ENCODE measurements at places on chromosomes 16 and 17.

DNA sequence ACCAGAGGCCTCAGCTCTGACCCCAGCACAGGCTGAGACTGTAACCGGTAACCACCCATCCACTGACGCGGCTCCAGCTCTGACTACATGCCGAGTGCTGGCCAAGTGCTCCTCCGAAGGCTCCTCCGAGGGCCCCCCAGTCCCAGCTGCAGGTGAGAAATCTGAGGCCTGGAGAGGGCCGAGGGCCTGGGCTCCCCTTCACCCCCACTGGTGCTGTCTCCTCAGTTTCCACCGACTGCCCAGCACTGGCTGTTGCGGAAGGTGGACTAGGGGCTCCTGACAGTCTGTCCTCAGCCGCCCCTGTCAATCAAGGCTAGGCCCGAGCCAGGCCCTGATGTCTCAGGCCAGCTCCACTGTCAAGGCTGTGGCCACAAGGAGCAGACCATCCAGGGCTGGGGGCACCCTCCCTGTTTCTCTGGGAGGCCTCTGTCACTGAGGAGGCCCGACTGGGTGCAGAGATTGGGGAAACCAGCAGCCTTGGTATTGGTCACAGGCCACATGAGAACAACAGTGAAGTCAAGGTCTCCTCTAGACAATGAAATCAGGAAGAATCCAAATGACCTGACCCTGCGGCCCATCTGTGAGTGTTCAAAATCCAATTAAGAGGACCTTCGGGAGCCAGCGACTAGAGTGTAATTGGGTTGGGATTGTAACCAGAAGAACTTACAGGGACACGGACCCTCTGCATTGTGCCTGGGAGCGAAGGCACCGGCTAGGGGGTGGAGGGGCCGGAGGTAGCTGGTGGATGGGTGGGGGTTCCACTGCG lies 5.1 kb downstream of the TMEM235 start:
- DNase-seq = no peak

DNA sequence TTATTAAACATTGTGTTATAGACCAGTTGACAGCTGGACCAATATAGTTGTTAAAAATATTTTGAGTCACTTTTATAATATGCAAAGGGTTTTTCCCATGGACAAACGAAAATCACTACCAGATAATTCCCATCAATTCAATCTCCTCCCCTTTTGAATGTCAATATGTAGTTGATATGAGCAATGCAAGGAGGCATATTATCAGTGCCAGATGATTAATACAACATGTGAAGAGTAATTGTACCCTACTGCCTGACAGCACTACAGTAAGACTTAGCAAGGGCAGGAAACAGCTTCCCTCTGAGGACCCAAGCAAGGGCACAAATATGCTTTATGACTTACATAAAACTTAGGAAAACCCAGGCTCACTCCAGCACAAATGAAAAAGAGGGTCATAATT lies 17.3 kb downstream of the KANSL1 start:
- no peak for DNase-seq

- DNase-seq = no peak
These were observed 55.2 kb upstream of the SREBF1 start for GRCh38 chr17:17892009-17892408.

DNA sequence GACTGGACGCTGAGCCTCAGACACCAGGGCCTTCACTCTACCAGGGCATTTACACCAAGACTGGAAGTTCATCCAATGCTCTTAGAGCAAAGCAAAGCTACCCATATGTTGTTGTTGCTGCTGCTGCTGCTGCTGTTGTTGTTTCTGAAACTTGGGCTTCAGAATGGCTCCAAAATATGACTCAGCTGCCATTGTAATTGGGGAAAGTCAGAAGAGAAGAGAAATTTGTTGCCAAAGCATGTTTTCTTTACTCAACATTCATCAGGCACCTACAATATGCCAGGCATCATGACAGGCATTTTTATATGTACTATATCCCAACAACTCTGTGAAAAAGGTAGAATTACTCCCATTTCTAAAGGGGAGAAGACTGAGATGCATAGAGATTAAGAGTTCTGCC lies 11.9 kb downstream of the KRT32 start:
- no peak for DNase-seq

- DNase-seq = no peak
These were observed 67.6 kb upstream of the ANKFN1 start for GRCh38 chr17:56085576-56086267.

- DNase-seq = no peak
These were observed 10.4 kb upstream of the HOXB13 start for GRCh38 chr17:48738803-48739526.

DNA sequence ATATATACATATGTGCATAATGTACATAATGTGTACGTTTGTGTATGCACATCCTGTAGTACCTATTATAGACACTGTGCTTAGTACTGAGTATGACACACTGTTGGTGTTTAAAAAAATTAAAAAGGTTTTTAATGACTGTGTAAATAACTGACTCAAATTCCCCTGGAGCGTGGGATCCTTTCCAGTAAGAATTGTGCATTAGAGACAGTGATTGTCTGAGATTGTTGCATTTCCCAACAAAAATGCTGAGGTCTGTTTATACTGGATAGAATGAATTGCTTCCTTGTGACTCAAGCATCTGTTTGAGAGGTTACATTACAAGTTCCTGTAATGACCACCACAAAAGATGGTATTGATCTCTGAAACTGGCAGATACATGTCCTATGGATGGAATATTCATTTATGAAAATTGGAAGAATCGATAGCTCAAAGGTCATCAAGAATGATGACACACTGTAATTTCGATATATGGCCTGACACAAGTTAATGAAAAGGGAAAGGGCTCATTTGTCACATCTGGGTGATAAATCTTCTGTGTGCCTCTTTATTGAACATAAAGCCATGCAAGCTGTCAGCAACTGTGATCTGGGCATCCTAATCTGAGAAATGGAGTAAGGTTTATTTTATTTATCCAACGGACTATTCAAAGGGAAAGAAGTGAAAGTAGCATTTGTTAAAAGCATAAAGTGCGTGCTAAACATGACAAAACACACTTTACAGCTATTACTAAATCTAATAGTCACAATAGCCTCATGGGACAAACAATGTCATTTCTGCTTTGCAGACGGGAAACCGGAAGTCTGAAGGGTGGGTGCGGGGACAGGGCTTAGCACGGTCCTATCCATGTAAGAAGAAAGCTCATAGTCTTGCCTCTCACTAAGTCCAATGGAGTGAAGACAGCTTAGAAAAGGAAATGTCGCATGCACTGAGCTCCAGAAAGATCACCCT lies 228.8 kb downstream of the CDH11 start:
- no peak for DNase-seq

DNA sequence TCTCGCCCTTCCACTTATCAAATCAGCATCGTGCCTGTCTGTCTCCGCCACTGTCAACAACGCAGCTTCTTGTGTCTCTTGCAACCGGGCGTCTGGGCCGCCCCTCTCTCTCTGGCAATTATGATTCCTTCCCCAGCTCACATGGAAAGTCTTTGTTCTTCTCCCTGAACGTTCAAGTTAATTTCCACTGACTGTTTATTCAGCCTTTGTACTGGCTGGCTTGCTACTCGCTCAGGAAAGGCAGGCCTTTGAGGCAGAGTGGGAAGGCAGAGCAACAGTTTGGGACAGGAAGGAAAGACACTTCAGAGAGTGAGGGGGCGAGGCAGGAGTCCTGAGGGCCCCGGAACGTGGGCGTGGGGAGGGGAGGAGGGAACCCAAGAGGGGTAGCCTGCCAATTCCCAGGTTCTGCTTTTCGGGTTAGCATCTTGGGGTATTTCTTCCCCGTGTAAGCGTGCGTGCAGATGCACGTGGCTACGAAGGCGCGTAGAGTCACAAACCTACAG lies 50.8 kb downstream of the AKAP1 start:
- DNase-seq = no peak

- DNase-seq = no peak
These were observed 29.0 kb downstream of the MRC2 start for GRCh38 chr17:62656446-62656845.

- no peak for DNase-seq
These were observed 517.3 kb upstream of the ZFHX3 start for GRCh38 chr16:73565263-73565662.
